ENCODE measurements at places on chromosomes 16 and 17.

- no peak for DNase-seq
Observed at GRCh38 chr17:31568539-31568938, 177.1 kb downstream of the RAB11FIP4 start.

DNA sequence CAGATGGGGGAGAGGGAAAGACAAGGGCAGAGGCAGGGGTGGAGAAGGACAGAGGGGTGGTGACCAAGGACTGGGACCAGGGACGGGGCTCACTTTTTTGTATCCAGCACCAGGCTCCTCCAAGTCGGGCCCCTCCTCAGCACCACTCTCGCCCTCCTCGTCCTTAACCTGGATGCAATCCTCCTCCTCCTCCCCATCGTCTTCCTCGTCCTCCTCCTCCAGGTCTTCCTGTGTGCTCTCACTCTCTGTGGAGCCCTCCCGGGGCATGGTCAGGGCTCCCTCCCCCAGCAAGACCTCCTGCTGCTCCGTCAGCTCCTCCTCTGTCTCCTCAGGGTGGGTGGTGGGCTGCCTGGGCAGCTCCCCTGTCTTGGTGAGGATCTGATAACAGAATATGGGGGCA lies 16.8 kb downstream of the G6PC3 start:
- DNase-seq: no peak

DNA sequence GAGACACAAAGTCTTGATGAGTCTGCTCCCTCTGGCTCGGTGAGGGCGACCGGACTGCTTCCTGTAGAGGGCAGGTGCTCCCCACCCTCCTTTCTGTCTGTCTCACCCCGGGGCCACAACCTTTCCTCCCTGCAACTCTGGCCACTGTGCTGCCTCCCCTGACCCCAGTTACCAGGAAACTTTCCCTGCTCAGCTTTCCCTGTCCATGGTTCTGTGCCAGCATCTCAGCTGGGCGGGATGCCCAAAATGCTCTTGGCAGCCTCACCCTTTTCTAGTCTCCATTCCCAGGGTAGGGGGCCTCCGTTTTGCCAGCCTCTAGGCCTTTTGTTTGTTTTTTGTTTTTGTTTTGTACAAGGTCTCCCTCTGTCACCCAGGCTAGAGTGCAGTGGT lies 1.4 kb downstream of the PLD2 start:
- DNase-seq: peak; percentile 71

DNA sequence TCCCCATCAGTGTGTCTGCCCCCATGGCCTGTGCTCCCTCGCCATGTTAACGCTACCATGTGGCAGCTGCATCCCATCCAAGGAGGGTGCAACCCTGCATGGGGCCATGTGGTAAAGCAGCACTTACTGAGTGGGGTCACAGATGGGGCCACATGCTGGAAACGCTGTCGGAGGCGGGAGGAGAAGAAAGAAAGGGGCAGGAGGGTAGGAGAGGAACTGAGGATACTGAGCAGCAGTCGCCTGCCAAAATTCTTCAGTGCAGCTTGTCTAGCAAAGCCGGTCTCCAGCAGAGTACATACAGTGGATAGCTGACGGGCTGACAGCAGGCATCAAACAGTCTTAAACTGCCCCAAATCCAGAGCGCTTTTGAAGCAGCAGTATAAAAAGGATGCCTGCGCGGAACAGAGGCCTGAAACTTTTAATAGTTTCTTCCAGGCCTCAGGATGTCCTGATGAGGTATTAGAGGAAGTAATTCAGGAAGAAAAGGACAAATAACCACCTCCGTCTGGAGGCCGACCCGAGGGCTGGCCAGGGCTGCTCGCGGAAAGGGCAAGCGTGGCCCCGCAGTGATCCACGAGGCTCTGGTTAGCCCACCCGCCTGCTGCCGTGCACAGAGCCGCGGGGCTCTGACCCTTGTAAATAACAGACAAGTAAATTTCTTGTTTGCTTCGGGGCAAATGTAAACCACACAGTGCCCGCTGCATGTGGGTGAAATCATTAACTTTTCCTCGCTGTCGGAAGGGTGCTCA lies 149.0 kb downstream of the CCDC182 start:
- DNase-seq: no peak

- no peak for DNase-seq
Observed at GRCh38 chr16:68272507-68273209, 8.3 kb downstream of the SLC7A6 start.

- DNase-seq: no peak
Observed at GRCh38 chr17:7626307-7626706, 1.3 kb downstream of the SAT2 start.

Measured in tongue (tissue), 3 donors.